Liver (tissue), 10 donors: ENCODE measurements at places on chromosomes 2 and 18. TPM values are rescaled to one million over a fixed set of nuclear protein-coding genes. Genes with fewer than 3 reads are reported as not detected.
A peak's percentile ranks its signal among the peaks of the same experiment; 100 is the strongest.

The ZC3H15 gene
- polyA plus RNA-seq = 29.6 TPM

- no peaks in the 10 kb centered on the region for H3K27me3 ChIP-seq
- no peak for DNase-seq
- H3K4me3 ChIP-seq = no peak overlapping the region
- no peaks in the 10 kb centered on the region for H3K36me3 ChIP-seq
- no peaks in the 10 kb centered on the region for H3K4me1 ChIP-seq
Measured at GRCh38 chr2:189217541-189217940, 38.0 kb upstream of the COL5A2 start.

The PLCD4 gene
- polyA plus RNA-seq = 0.51 TPM

DNA sequence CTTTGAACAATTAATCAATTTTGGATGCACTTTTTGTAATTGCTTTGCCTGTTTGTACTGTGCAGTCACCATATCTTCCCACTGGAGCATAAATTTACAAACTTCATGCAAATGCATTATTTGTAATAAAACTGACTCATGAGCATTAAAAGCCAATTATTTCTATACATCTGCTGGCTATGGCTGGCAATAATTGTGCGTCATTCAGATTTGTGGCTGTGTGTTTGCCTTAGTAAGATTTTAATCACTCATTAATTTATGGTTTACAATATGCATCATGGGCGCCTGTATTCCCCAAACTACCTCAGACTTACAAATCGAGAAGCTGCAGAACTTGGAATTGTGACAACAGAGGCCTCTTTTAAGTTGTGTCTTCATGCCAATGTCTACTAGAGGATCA, 132.4 kb upstream of the TRIB2 start:
- no peak for DNase-seq
- H3K27me3 ChIP-seq = no peaks in the 10 kb centered on the region
- no peaks in the 10 kb centered on the region for H3K4me1 ChIP-seq
- no peak overlapping the region for H3K27ac ChIP-seq
- H3K36me3 ChIP-seq = no peaks in the 10 kb centered on the region

The CNDP1 gene
- 21.1 TPM for polyA plus RNA-seq

The CNRIP1 gene
- 2.9 TPM for polyA plus RNA-seq

DNA sequence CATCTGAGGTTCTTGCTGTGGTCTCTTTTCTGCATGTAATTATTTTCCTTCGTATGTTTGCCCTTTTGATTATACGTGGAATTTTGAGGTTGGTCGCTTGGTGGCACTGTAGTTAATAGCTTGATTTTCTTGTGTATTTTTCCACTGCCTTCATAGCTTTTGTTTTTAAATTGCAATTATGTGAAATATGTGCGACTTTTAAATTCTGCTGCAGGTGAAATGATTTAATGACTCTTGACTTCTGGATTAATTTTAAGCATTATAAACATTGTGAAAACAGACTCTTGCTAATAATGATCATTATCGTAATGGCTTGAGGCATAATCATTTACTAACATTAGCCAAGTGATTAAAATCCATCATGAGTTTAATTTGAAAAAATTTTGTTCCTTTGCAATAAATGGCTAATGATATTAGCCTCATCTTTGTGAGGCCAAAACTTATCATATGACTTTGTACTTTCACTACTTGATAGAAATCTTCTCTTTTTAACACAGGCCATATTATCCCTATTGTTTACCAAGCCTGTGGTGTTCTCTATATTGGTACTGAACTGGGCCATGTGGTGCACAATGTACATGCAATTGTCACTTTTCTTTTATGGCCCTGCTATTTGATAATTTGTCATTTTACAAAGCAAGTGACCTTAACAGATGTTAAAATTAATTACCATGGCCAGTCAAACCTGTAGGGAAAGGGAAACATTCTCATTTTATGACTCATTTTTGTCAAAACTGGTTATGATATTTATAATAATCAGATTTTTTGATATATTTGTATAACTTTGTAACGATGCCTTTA, 62.8 kb upstream of the NEUROD1 start:
- no peak overlapping the region for H3K4me3 ChIP-seq
- H3K27ac ChIP-seq = no peak overlapping the region
- no peaks in the 10 kb centered on the region for H3K4me1 ChIP-seq
- no peaks in the 10 kb centered on the region for H3K36me3 ChIP-seq

The PSMA8 gene
- polyA plus RNA-seq = not detected

The SLC9A4 gene
- not detected for polyA plus RNA-seq

- peak overlapping the region; percentile 29 for H3K27ac ChIP-seq
- H3K4me3 ChIP-seq = no peak overlapping the region
- no peaks in the 10 kb centered on the region for H3K27me3 ChIP-seq
- peak; percentile 30 for DNase-seq
- H3K4me1 ChIP-seq = peaks cover 5% of the 10 kb centered on the region
- no peaks in the 10 kb centered on the region for H3K36me3 ChIP-seq
Measured at GRCh38 chr2:233418761-233419546, 64.7 kb downstream of the DGKD start.

DNA sequence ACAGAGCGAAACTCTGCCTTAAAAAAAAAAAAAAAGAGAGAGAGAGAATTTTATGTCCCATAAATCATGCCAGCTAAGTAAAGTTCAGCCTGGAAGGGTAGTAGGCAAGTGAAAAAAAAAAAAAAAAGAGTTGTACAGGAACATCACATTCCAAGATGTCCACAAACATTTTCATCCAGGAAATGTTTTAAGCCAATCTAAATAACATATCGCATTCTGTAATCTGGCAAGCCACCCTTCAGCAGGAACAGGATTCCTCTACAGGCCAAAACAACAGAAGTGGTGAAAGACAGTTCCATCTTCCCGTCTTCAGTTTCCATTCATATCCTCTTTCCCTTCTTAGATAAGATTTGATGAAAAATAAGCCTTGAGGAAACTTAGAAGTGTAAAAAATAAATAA, 1108.1 kb upstream of the DDX18 start:
- H3K27ac ChIP-seq = no peak overlapping the region
- H3K4me3 ChIP-seq = no peak overlapping the region
- no peaks in the 10 kb centered on the region for H3K4me1 ChIP-seq
- DNase-seq = no peak
- H3K36me3 ChIP-seq = no peaks in the 10 kb centered on the region
- H3K27me3 ChIP-seq = no peaks in the 10 kb centered on the region

GRCh38 chr2:232321156-232321816, 57.3 kb upstream of the ALPP start:
- H3K27ac ChIP-seq = no peak overlapping the region
- no peaks in the 10 kb centered on the region for H3K36me3 ChIP-seq
- H3K27me3 ChIP-seq = no peaks in the 10 kb centered on the region

DNA sequence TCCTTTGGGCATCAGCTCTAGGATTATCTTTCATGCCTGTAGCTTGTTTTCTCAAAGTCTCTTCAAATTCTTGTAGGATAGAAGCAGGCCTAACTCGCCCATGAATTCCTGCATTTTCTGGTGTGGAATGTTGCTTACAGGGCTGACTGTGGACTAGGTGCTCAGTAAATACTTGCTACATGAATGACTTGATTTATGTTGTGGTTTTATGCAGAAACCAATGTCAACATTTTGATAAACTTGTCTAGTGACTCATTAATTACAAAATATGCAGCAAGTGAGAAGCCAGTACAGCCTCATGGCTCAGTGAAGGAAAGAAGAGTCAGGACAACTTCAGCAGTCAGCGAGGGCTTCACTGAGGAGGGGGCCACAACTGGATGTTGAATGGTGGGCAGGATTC, 110.6 kb upstream of the SIX2 start:
- no peak for DNase-seq
- H3K4me3 ChIP-seq = no peak overlapping the region
- no peaks in the 10 kb centered on the region for H3K27me3 ChIP-seq
- no peaks in the 10 kb centered on the region for H3K36me3 ChIP-seq
- no peaks in the 10 kb centered on the region for H3K4me1 ChIP-seq

The UGP2 gene
- polyA plus RNA-seq = 723 TPM

GRCh38 chr2:166651991-166652390, 157.9 kb upstream of the SCN7A start:
- no peak for DNase-seq
- no peaks in the 10 kb centered on the region for H3K4me1 ChIP-seq
- no peak overlapping the region for H3K4me3 ChIP-seq
- no peaks in the 10 kb centered on the region for H3K36me3 ChIP-seq
- no peak overlapping the region for H3K27ac ChIP-seq

DNA sequence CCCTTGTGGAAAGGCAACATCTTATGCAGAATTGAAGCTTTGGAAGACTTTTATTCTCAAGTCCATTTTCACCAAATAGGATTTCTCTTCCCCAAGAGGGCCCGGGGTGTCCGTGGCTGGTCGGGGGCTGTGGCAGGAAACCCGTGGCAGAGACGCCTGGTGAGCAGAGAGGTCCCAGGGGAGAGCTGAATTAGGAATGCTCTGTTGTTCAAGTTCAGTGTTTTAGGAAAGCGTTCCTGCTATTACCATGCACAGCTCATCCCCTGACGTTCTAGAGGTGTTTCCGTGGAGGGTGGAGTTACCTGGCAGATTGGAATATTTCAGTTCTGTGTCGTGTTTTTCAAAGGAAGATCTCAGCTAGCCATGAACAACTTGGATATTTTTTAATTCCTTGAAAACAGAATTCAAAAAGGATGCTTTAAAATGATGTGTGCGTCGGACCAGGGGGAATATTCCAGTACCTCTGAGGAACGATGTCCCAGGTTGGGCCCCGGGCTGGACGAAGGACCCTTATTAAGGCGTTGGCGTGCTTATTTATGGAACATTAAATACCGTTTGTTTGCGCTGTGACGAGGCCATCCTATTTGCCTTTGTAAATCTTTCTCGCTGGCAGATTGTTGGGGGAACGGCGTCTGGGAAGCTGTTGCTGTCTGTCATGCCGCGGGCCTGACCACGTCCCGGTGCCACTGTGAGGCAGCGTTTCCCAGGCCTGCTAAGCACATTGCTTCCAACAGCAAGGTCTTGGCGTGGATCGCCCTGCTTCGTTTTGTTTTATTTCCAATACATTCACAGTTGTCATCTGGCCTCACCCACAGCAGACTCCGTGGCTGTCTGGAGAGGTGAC, 8.2 kb downstream of the NFATC1 start:
- no peak for DNase-seq
- no peaks in the 10 kb centered on the region for H3K36me3 ChIP-seq
- H3K4me1 ChIP-seq = peaks cover 4% of the 10 kb centered on the region
- H3K27me3 ChIP-seq = no peaks in the 10 kb centered on the region
- peak overlapping the region; percentile 41 for H3K27ac ChIP-seq
- H3K4me3 ChIP-seq = no peak overlapping the region
